ENCODE measurements at places on chromosomes 12 and 14. TPM values are rescaled to one million over a fixed set of nuclear protein-coding genes. Genes with fewer than 3 reads are reported as not detected.

Gene PTCSC3
- total RNA-seq, result not detected

Gene GALNT8
- 0.13 TPM for total RNA-seq

Gene ACOT4
- 0.26 TPM for total RNA-seq

Gene LPAR5
- total RNA-seq, result 4.1 TPM

Gene KRT3
- 0.13 TPM for total RNA-seq

Gene OR6C2
- not detected for total RNA-seq

Gene SMCO2
- 1.8 TPM for total RNA-seq

Gene OR4E2
- total RNA-seq, result not detected

Gene GPR137C
- 0.26 TPM for total RNA-seq

Gene TAS2R9
- not detected for total RNA-seq

Gene MORN3
- 0.79 TPM for total RNA-seq

Gene RNASE7
- total RNA-seq, result 12.1 TPM

Gene GPR162
- not detected for total RNA-seq

Gene SIX6
- total RNA-seq, result not detected

Gene ALDH1L2
- total RNA-seq, result 34.2 TPM

Gene LRP1-AS
- total RNA-seq, result not detected

Gene TC2N
- total RNA-seq, result 46.1 TPM

Gene LBHD2
- not detected for total RNA-seq

Gene AHNAK2
- total RNA-seq, result 367 TPM

Gene DBX2
- total RNA-seq, result not detected

Gene PIP4P1
- total RNA-seq, result 24.7 TPM

Gene ENDOU
- total RNA-seq, result not detected

Gene IL31
- total RNA-seq, result not detected
